ENCODE measurements at places on chromosomes 1 and 21.
A peak's percentile ranks its signal among the peaks of the same experiment; 100 is the strongest.

DNA sequence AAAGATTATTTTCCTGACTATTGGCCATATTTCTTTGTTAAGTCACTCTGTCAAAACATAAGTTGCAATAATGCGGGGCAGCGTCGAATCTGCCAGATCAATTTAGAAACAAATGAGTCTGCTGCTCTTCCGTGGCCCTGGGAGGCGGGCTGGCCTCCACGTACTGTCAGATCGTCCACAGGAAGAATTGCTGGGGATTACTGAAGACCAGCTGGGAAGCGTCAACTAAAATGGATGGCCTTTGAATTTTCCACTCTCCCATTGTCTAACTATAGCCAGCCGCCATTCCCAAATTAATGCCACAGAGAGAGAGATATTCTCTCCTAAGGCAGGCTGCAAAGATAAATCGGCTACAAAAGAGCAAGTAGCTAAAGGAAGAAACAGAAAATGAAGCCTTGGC is 560.2 kb downstream of the SMYD3 start:
- peak; percentile 40 for DNase-seq

DNA sequence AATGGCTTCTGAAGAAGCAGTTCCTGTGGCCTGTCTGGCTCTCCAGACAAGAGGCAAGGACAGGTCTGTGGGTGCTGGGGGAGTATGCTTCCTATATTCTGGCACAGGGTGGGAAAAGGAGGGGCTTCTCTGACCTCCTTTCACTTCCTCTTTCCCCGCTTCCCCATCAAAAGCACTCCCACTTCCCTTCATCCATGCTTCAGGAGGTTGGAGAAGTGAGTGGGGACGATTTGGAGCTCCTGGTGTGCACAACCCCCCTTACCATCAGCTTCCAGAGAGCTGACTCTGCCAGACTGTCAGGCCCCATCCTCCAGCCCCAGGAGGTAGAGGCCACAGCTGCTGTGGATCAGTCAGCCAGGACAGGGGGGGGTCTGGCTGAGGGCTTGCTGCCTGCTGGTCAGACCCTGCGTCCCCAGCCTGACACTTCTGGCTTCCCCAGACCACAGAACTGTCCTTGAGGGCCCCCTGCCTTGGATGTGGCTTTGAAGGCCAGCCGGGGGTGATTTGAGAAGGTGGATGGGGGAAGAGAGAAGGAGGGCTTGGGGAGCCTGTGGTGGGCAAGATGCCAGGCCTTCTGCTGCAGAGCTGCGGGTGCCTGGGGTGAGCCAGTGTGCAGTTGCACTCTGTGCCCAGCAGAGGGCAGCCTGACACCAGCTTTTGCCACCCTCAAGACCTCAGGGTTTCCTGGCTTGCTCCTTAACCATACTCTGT is 21.5 kb upstream of the TMEM222 start:
- DNase-seq: peak; percentile 88

- no peak for DNase-seq
Observed at GRCh38 chr21:45994086-45994661, 12.6 kb downstream of the COL6A1 start.

DNA sequence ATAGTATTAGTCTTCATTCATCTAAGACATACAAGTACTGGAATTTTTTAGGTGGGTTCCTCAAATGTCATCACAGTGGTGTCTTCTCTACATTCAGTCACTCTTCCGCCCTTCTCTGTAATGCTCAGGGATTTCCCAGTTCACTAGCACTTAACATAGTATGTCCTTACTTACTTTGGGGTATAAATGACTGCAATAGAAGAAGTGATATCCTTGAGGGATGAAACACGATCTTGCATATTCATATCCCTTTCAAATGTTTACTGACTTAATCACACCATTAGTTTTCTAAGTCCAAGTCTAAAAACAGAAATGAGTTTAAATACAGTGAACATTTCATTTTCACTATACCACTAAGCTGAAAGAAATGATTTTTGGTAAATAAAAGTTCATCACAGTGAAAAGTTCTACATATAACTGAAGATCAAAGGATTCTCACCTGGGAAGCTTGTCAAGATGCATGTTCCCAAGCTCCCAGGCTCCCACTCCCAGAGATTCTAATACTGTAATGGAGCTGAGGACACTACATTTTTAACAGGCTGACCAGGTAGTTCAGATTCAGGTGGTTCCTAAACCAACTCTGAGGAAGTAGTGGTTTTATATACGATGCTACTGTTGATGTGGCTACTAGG is 29.7 kb downstream of the MRPL39 start:
- no peak for DNase-seq

DNA sequence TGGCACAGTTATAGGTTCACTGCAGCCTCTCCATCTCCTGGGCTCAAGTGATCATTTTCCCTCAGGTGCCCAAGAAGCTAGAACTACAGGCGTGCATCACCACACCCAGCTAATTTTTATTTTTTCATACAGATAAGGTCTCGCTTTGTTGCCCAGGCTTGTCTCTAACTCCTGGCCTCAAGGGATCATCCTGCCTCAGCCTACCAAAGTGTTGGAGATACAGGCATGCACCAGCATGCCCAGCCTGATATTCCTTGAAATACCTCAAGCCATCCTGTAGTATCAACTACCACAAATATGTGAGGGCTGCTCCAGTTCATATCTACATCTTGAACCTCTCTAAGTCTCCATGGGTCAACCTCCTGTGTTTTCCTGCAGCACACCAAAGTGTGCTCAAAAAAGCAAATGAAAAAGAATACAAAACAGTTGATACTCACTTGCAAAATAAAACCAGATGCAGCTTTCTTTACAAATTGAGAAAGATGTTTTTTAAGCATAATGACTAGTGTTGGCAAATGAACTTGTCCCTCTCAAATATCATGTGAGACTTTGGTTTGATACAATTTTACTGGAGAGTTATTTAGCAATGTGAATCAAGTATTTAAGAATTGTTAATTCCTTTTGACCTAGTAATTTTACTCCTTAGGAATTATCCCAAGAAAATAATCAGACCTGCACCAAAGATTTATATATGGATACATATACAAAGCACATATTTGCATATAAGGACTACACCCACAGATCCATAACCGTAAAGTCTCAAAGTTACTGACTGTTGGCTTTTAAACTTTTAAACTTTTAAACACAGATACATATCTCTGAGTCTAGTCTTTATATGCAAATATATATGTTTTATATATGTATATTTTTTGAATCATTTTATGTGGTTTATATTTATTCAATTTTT is 197.7 kb downstream of the NRIP1 start:
- DNase-seq: no peak

DNA sequence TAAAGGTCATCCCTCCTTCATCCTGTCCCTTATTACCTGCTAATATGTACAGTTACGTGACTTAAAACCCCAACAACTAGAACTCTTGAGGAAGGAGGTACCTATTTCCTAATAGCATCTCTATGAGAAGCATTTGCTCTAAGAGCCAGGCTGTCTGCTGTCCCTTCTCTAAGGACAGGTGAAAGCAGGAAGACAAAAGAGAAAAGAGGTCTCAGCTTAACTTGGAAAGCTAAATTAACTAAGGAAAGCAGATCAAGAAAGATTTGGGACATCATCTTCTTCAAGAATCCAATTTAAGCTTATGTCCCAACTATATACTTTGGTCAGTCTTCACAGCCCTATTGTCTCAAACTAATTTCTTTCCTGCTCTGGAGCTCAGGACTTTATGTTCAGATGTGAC is 2.9 kb downstream of the EGLN1 start:
- no peak for DNase-seq

DNA sequence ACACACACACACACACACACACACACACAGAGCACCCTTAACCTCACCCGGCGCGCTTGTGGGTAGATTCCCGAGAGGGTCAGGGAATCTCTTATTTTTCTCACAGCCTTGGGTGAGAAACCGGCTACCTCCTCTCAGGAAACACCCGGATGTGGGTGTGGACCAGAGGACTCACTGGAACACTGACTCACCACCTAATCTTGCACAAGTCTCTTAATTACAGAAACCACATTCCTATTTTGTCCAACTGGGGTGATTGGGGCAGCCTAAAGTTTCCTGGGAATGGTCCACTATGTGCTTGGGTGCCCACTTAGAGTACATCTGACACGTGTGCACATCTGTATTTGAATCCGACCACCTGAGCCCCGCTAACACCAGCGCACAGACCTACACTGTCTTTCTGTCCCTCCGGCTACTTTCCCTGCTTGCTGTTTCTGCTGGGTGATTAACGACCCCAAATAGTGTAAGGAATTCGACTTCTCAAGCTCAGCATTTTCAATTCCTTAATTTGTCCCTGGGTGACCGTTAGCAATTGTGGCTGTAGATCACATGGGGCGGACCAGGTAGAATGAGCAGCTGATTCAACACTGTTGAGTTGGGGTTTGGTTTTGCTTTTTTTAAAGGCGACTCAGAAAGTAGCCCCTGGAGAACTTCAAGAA is 14.0 kb upstream of the TBX15 start:
- peak; percentile 25 for DNase-seq

DNA sequence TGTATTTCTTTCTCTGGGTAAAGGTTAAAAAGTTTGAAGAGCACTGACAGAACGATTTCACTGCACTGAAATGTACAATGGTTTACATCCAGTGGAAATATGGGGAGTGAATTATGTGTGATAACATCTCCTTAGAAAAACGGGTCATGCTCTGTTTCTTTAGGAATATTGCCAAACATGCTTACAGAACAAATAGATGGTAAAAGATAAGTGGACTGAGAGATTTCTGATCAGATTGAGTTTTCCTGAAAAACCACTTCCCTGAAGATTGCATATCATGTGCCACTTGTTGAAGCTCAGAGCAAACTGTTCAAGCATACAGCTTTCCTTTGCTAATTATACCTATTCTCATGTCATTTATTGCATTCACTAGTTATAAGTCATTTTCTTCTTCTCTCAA is 29.9 kb upstream of the DISP1 start:
- no peak for DNase-seq

GRCh38 chr21:36132696-36133095 is 2.2 kb upstream of the CBR3 start:
- no peak for DNase-seq

- peak; percentile 78 for DNase-seq
Observed at GRCh38 chr1:59013276-59013927, 229.6 kb upstream of the JUN start.

DNA sequence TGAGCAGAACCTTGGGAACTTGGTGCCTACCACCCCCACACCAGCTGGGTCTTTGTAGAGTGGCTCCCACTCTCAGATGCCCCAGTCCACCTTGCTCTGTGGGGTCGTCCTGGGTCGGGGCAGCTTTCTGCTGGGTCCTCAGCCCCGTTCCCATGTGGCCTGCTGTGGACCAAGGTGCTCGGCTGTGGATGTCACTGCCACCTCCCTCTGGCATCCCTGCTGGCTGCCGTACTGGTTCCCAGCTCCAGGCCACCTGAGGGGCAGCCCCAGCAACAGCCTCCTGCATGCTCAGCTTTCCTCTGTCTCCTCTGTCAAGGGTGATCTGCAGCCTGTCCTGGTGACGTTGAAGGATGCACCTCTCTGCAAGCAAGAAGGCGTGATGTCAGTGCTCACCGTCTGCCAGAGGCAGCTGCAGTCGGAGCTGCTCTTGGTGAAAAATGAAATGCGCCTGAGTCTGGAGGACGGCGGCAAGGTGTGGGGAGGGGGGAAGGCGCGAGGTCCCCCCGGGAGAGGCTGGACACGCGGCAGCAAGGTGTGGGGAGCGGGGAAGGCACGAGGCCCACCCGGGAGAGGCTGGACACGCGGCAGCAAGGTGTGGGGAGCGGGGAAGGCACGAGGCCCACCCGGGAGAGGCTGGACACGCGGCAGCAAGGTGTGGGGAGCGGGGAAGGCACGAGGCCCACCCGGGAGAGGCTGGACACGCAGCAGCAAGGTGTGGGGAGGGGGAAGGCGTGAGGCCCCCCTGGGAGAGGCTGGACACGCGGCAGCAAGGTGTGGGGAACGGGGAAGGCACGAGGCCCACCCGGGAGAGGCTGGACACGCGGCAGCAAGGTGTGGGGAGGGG is 45.9 kb upstream of the DIP2A start:
- no peak for DNase-seq

DNA sequence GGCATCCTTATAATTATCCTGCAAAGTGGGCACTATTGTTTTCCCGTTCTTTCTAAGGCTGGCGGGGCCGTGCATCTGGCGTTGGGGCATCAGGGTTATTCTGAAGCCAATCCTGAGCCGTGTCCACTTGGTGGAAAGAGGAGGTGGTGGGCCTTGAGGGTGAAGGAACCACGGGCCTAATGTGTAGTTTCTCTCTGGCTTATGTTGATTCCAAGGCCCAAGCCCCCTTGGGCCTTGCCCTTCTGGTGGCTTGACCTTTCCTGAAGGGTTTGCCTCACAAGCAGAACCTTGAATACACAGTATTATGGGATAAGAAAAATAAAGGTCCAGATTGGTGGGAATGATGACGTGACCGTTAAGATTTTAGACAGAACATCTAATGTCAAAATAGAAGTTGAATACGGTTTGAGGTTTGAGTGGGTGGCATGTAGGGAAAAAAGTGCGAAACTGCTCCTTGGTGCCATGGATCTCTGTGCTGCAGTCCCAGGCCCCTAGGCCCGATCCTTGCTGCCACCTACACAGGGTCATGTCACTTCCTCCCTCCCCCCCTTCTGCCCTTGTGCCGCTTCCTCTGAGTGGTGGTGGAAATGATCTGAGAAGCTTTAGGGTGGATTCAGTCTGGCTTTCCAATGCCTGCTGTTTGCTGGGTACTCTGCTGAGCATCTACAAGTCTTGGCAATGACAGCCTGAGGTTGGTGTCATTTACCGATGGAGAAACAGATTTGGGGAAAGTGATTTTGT is 90.5 kb downstream of the PRDM2 start:
- no peak for DNase-seq

GRCh38 chr1:204404629-204405028 is 7.0 kb downstream of the PPP1R15B start:
- DNase-seq: no peak

- no peak for DNase-seq
Observed at GRCh38 chr21:35893156-35893555, 167.2 kb downstream of the SETD4 start.

- DNase-seq: no peak
Observed at GRCh38 chr1:211900441-211900840, 69.9 kb upstream of the LPGAT1 start.

DNA sequence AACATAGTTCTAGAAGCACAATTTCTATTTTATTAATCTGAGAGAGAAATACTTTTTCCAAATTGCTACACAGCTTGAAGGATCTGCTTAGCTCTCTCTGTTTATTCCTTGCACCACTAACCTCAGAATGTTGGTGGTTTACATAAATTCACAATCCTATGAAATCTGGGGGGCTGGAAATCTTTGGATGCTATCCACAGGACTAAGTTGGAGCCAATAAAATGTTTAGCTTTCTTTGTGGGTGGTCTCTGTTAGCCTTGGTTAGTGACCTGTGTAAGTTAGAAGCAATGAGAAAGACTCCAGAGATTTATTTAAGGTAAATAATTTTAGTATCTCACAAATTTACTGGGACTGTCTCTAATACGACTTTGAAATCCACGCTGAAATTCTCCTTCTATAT is 418.1 kb downstream of the ADGRL2 start:
- no peak for DNase-seq

DNA sequence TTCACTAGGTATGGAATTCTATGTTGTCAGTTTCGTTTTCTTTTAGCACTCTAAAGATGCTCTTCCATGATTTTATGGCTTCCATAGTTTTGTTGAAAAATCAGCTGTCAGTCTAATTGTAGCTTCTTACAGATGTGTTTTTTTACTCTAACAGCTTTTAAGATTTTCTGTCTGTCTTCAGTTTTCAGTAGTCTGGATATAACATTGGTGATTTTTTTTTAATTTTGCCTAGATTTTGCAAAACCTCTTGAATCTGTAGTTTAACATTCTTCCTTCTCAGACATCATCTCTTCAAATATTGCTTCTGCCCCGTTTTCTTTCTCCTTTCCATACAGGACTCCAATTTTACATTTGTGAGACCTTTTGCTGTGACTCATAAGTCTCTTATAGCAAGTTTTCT is 17.9 kb upstream of the DYRK1A start:
- DNase-seq: no peak

GRCh38 chr1:223543560-223543959 is 121.9 kb downstream of the CAPN8 start:
- DNase-seq: no peak

Data from right kidney (tissue), 9 donors.